ENCODE measurements at places on chromosomes 16 and 17.
A peak's percentile ranks its signal among the peaks of the same experiment; 100 is the strongest.

DNA sequence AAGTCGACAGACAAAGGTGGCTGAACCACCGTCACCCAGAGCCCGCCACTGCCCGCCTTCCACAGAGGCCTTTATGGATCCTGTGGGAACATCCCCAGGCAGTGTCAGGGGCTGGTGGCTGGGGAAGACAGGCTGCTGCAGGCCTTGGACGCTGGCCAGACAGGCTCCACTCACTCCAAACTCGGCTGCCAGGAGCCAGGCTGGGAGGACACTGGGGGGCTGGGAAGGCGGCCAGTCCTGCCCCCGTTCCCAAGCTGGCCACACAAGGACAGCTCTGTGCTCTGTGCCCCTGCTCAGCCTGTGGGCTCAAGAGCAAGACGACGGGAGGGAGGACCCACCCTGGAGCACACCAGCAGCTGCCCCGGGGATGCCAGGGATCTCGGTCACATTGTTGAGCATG lies 7.6 kb upstream of the LCAT start:
- DNase-seq = no peak

DNA sequence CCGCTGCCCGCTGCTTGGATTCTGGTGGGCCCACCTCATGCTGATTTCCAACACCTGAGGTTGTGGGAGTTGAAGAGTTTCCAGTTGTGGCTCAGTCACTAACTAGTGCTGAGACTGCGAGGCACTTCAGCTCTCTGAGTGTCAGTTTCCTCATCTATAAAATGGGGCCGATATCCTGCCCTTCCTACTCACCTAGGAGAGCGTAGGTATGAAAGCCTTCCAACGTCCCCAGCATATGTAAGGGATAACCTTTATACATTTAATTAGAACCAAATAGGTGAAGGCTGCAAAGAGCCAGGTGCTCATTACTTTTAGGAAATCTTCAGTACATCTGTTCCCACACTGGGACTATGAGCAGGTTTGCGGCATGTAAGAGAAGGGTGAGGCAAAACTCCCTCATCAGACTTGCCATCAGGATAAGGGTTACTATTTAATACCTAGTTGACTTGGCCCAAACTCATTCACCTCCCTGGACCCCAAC lies 782 bp upstream of the KIF18B start:
- DNase-seq = no peak

DNA sequence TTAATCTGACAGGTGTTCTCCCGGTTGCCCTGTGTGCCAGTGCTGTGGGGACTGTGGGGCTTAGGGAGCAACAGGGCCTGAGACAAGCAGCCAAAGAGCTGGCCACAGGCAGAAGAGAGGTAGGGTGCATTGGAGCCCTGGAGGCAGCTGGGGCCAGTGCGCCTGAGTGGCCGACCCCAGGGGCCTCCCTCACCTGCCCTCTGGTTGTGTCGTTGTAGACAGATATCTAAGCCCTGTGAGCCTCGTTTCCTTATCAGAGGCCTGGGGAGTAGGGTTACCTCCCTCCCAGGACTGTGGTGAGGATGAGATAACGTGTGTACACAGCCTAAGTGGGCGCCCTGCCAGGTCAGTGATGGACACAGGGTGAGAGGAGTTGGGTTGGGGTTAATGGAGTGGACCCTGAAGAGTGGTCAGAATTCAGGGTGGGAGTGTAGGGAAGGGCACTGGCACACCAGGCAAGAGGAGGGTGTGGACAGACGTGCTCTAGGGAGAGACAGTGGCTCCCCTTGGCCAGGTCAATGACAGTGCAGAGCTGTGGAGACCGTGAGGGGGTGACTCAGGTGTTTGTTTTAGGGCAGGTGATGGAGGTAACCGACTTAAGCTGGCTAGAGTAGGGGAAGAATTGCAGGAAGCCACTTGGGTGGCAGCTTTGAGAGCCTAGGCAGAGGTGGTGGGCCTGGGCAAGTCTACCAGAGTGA lies 3.4 kb downstream of the NARF start:
- DNase-seq = no peak

DNA sequence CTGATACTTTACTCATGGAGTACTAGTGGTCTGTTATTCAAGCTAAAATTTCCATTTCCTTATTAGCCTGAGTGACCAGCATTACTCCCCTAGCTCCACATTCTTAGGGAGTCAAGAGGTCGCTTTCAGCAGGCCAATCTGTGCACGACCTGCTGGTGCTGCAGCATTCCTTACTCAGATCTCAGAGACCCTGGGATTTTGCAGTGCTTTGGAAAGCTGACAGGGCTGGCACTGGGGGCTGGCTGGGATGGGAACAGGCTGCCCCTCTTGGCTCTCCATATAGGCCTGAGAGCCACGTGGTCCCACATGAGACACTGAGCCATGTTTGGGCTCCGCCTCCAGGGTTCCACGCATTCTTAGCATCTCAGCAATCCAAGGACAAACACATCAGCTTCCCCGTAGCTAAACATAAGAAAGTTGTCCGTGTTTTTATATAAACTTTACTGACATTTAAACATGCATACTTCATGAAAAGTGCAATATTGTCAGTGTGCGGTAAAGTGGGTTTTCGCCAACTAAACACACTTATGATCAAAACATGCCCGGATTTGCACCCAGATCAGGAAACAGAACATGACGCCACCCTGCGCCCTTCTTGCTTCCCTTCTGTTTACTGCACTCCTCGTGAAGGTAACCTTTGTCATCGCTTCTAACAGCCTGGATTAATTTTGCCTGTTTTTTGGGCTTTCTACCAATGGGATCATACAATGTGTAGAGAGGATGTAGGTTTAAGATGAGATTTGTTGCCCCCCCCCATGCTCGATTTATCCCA lies 254.5 kb upstream of the CACNG5 start:
- DNase-seq = no peak

GRCh38 chr16:51987519-51987918 lies 559.4 kb downstream of the TOX3 start:
- DNase-seq = no peak

GRCh38 chr17:79046197-79046915 lies 22.4 kb downstream of the C1QTNF1 start:
- DNase-seq = no peak

GRCh38 chr16:85372627-85373372 lies 240.3 kb upstream of the GSE1 start:
- no peak for DNase-seq

GRCh38 chr17:17536702-17537101 lies 40.5 kb upstream of the RASD1 start:
- DNase-seq = no peak

DNA sequence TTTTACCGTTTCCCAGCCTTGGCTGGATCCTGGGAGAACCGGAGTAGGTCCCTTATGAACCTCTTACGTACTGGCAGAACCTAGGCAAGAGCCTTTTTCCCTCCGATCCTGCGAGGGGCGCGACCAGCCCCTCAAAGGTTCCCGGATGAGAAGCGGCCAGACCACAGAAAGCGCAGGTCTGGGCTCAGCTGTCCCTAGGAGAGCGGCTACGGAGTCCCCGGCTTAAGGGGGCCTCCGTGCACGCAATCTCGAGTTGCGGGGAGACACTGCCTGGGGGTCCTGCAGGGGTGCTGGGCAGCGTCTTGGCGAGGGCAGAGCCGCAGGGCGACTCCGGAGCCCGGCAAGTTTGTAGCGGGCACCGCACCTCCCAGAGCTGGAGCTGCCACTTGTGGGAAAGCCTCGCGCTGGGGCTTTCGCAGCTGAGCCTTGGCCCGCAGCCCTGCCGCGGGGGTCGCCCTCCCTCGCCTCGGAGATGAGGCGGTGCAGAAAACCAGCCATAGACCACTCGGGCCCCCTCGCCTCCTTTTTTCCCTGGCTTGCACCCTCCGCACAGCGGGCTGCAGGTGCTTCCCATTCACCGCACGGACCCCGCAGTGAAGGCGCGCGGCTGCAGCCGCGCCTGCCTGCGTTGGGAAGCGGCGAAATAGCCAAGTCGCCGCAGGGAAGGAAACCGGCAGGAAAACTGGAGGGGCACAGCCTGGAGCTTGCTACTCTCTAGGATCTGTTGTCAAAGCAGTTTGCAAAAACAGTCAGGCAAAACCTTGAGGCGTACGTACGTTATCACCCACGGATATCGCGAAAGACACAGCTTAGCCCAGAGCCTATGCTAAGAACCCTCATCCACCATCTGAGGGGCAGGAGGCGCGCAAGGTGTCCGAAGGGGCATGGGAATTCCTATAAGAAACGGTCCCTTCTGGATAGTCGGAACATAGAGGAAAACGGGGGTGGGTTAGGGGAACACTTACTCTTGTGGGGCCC lies 834 bp downstream of the CDH8 start:
- DNase-seq = no peak

DNA sequence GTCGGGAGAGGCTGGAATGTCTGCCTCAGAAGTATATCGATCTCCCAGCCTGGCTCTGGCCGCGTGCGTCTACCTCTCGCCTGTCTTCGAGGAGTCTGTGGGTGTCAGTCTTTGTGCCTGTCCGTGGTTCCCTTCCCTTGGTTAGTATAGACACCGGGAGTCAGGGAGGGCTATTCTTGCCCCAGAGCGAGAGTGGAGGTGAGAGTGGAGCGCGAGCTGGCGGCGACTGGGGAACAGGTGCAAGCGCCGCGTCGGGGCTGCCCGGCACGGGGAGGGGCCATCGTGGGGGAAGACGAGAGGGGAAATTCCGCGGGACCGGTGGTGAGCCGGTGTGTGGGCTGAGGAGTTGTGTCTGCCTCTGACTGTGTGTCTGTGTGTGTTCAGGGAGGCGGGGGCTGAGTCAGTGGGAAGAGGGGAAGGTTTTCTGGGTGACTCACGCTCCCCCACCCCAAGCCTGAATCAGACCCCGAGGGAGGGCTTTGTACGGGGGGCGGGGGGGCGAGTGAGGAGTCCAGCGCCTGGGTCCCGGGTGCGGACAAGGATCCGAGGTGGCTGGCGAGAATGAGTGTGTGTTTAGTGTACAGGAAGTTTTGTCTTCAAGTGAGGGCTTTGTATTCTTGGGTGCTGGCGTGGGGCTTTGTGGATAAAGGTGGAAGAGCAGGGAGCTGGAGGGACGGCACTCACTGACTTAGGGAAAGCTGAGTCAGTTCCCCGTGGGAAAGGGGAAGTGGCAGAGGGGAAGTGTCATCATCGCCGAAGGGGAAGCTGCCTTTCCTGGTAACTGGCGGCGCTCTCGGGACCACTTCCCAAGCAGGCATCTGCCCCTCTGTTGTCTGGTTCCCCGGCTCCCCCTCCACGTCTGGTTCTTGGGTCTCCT lies 8.6 kb downstream of the KDM6B start:
- DNase-seq = peak; percentile 73

DNA sequence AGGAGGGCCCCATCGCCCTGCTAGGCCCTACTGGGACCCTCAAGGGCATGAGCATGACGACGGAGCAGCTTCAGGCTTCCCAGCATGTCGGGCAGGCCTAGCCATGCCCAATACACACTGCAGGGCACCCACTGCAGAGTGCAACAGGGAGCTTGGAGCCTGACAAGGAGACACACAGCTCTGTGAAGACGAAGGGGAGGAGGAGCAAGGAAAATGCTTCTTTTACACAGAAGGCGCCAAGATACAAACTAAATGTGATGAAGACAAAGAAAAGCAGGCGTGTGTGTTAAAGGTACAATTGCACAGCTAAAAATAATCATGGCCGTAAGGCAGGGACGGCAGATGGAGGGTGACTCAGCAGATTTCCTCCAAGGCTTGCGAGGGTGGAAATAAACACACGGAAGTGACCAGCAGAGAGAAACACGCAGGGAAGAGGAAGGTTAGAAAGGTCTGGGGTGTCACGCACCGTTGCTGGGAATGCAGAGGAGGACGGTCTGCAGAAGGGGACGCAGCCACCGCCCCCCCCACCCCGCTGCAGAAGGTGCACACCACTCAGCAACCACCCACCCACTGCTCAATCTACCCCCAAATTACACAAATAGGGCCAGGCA lies 108.5 kb downstream of the ZNF778 start:
- no peak for DNase-seq

DNA sequence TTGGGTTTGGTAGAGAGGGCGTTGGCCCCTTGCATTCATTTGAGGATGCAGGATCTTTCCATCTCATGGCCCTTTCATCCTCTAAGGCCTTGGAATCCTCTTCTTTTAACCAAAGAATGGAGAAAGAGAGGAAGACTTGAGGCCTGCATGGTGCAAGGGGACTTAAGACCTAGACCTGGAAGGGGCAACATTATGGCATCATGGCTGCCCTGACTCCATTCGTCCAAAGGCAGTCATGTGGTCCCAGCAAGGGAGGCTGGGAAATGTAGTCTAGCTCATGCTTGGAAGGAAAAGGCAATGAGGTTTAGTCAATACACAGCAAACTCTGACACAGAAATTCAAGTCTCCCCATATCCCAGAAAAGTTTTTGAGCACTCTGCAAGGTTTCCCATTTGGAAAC lies 30.7 kb upstream of the CDRT4 start:
- no peak for DNase-seq

- DNase-seq = no peak
Measured at GRCh38 chr16:2286550-2286949, 18.6 kb upstream of the RNPS1 start.

DNA sequence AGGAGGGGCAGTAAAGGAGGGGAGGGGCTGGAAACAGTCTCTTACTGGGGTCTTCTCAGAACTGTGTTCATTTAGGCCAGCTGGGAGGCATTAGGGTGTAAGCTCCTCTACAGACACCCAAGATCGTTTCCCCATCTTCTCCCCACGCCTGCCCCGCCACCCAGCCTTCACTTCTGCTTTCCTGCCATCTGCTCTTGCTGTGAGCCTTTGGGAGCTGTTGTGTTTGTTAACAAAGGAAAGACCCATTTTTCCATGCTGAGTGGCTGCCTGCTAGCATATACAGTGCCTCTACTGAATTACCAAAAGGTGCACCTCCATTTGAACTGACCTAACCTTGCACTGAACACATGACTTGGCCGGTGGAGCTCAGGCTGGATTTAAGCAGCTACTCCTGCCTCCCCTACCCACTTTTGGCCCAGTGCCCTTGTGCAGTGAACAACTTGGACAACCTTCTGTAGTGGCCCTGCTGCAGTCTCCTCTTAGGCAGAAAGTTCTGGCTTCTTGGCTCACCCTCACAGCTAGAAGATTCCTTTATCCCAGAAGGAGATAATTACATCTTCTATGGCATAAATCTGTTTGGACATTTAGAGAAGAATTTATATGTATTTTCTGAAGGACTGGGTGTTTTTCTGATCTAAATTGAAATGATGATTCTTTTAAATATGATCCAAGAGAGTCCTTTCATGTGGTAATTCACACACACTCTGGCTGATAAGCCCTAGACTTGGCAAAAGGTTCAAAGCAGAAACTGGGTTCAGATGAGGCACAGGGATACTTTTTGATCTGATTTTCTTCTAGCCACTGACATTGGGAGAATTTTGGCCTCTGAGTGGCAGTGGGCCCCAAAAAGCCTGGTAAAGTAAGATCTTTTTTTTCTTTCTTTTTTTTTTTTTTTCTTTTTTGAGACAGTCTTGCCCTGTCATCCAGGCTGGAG lies 81.9 kb upstream of the HNF1B start:
- no peak for DNase-seq

DNA sequence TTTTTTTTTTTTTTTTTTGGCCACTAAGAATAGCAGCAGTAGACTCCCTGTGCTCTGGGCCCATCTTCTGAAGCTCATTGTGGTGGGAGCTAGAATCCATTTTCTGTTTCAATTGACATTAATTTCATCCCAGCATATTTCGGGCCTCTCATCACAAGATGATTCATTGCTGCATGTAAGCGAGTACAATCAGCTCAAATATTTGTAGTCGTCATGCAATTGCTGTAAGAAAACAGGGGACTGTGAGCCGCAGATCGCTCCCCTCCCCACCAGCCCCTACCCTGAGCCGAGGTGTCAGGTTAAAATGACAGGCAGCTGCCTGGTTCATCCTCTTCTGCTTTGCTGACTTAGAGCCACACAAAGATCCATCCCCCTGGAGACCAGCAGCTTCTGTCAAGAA lies 358.8 kb upstream of the CDH5 start:
- DNase-seq = no peak
